CD8-positive, alpha-beta memory T cell (primary cell): ENCODE measurements at places on chromosomes 2 and 18.

DNA sequence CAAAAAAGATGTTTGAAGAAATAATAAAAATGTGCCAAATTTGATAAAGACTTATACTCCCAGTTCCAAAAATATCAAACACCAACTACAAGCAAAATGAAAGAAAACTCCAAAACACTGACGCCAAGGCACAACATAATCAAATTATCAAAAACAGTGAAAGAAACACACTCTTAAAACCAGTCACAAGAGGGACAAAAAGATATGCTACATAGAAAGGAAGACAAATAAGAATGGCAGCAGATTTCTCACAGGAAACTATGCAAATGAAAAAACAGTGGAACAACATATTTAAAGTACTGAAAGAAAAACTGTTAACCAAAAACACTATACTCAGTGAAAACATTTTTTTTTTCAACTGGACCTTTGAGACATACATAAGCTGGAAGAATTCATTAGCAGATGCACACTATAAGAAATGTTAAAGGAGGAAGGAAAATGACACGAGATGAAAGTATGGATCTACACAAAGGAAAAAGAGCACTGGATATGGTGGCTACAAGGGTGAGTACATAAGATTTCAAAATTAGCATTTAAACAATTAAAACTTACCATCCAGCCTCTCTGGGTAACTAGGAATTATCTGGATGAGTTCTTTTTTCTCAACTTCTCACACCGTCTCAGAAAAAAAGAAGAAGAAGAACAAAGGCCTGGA is 94.0 kb upstream of the ACVR1C start:
- no peak overlapping the region for H3K27ac ChIP-seq
- H3K4me3 ChIP-seq: no peak overlapping the region
- no peaks in the 10 kb centered on the region for H3K36me3 ChIP-seq
- no peaks in the 10 kb centered on the region for H3K4me1 ChIP-seq

DNA sequence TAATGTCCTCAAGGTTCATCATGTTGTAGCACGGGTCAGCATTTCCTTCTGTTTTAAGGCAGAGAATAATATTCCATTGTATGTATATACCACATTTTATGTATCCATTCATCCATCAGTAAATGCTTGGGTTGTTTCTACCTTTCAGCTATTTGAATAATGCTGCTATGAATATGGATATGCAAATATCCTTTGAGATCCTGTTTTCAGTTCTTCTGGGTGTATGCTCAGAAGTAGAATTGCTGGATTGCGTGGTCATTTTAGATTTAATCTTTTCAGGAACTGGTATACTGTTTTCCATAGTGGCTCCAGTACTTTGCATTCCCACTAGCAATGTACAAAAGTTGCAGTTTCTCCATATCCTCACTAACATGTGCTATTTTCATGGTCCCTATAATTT is 13.4 kb upstream of the ASB1 start:
- H3K36me3 ChIP-seq: no peaks in the 10 kb centered on the region
- H3K4me3 ChIP-seq: no peak overlapping the region
- H3K27me3 ChIP-seq: no peaks in the 10 kb centered on the region

- H3K4me3 ChIP-seq: no peak overlapping the region
- H3K27me3 ChIP-seq: no peaks in the 10 kb centered on the region
- no peak for DNase-seq
- H3K36me3 ChIP-seq: no peaks in the 10 kb centered on the region
Observed at GRCh38 chr2:44651974-44652373, 289.5 kb upstream of the SIX3 start.

DNA sequence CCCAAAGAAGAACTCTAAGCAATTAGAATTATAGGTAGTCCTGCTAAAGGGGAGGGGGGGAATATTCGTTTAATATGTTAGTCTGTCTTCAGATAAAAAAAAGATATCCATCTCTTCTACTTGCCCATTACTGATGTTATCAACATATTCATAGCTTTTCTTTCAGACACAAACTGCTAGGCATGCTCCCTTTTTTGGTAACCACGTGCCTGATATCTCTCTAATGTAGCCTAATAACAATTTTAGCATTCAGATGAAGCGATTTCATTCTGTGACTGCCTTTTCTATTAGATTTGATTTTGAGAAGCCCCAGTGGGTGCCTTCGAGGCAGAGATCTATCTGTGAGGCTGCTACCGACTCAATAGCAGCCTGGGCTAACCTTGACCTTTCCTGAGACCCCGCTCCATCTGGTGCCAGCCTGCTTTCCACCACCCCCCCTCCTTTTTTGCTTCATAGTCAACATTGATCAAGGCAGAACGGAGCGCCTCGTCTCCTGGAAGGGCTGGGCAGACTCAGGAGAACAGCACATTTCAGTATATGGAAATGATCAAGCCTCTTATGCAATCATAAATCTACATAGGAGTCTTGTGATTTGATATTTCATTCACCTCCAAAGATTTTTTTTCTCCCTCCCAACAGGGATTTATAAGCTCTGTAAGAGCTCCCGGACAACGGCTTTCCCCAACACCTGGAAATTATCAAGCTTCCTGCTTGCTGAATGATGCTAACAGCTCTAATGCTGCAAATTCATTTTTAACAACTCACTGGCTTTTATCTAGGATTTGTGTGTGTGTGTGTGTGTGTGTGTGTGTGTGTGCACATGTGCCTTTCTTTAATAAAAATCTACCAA is 14.7 kb upstream of the BCL11A start:
- DNase-seq: no peak
- no peaks in the 10 kb centered on the region for H3K36me3 ChIP-seq
- H3K4me3 ChIP-seq: no peak overlapping the region
- peaks cover 11% of the 10 kb centered on the region for H3K4me1 ChIP-seq
- peaks cover 39% of the 10 kb centered on the region for H3K27me3 ChIP-seq
- H3K27ac ChIP-seq: no peak overlapping the region

DNA sequence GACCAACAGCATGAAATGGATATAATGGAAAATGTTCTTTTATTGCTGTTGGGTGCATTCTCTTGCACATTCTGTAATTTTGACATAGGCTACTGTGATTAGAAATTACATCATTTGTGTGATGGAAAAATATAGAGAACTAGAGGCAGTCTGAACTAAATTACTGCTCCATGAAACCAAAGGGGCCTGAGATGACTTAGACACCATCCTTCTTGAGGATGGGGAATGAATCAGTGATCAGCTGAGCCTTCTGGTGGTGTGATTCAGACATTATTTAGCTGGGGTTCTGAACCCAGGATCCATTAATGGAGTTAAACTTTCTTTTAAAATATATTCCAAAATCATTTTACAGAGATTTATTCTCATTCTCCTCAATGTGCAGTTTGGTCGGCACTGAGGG is 135.8 kb downstream of the LDLRAD4 start:
- H3K4me1 ChIP-seq: peaks cover 20% of the 10 kb centered on the region
- H3K4me3 ChIP-seq: no peak overlapping the region
- H3K36me3 ChIP-seq: no peaks in the 10 kb centered on the region
- no peak overlapping the region for H3K27ac ChIP-seq

DNA sequence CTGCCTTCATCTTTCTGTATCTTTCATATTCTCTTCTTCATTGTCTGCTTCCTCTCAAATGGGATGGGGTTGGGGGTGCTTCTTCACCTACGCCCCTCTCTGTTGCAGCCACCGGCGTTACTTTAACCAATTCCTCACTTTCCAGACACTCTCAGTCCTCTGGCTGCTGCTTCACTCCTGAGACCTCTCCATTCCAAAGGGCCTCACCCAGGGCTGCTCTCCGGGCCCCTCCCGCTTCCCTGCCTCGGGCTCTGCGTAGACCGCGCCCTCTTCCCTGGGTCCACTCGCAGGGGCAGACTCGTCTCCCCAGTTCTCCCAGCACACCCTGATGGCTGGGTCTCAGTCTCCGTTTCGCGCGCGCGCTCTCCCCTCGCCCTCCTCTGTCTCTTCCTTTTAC is 926 bp downstream of the SERPINB8 start:
- peaks cover 16% of the 10 kb centered on the region for H3K4me1 ChIP-seq
- H3K27me3 ChIP-seq: no peaks in the 10 kb centered on the region
- no peaks in the 10 kb centered on the region for H3K36me3 ChIP-seq
- peak overlapping the region; percentile 86 for H3K4me3 ChIP-seq
- DNase-seq: no peak

DNA sequence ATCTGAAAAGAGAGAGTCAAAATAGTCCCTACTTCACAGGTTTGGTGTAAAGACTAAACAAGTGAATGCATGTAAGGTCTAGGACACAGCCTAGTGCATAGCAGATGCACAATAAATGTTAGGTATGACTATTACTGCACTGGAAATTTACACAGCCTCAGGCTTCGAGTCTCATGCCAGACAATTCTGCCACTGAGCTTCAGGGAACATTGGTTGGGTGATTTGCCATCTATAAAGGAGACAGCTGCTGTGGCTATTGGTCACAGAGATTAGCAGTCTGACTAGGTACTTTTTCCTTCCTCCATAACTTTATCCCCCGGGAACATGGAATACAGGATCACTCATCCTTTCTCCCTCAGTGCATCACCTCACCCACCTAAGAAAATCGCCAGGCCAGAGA is 89.2 kb downstream of the FAM124B start:
- H3K36me3 ChIP-seq: no peaks in the 10 kb centered on the region
- H3K27me3 ChIP-seq: no peaks in the 10 kb centered on the region
- H3K4me1 ChIP-seq: no peaks in the 10 kb centered on the region
- no peak overlapping the region for H3K27ac ChIP-seq

DNA sequence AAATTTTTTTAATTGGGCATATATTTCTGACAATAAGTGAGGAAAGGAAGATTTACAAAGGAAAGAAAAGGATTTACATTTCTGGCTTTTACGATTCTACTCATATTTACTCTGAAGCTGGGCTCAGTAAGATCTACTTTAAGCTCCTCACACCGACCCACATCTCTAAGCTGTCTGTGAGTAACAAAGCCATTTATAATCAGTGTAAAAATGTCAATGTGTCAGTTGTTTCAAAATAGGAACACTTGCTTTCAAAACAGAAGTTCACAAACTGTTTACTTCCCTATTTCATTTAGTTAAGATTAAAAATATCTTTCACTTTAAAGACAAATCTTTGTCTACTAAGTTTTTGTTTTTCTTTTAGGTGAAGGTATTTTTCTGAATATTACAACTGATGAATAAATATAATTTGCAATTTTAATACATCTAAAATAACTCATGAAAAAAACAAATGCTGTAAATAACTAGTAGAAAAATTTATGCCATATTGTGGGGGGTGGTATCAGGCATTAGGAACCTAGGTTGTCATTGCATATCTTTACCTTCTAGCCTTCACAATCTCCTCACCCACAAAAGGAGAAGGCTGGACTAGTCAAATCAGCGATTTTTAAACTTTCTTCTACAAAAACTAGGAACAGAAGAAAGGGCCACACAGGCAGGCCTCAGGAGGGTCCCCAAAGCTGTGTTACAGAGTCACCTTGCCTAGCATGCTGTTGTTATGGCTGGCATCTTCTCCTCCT is 64.5 kb downstream of the TMEM131 start:
- H3K4me1 ChIP-seq: peaks cover 11% of the 10 kb centered on the region
- H3K36me3 ChIP-seq: no peaks in the 10 kb centered on the region
- H3K27ac ChIP-seq: no peak overlapping the region
- no peak for DNase-seq
- no peak overlapping the region for H3K4me3 ChIP-seq

GRCh38 chr2:133338224-133338623 is 230.0 kb downstream of the NCKAP5 start:
- no peak overlapping the region for H3K4me3 ChIP-seq
- H3K4me1 ChIP-seq: no peaks in the 10 kb centered on the region

- H3K36me3 ChIP-seq: peaks cover 26% of the 10 kb centered on the region
- H3K27ac ChIP-seq: no peak overlapping the region
- H3K4me1 ChIP-seq: peaks cover 2% of the 10 kb centered on the region
- H3K4me3 ChIP-seq: no peak overlapping the region
- H3K27me3 ChIP-seq: no peaks in the 10 kb centered on the region
Observed at GRCh38 chr2:71422786-71423185, 30.6 kb upstream of the DYSF start.

- DNase-seq: no peak
- H3K36me3 ChIP-seq: no peaks in the 10 kb centered on the region
- H3K4me1 ChIP-seq: no peaks in the 10 kb centered on the region
- no peak overlapping the region for H3K4me3 ChIP-seq
Observed at GRCh38 chr2:213496226-213496625, 212.0 kb downstream of the SPAG16 start.

DNA sequence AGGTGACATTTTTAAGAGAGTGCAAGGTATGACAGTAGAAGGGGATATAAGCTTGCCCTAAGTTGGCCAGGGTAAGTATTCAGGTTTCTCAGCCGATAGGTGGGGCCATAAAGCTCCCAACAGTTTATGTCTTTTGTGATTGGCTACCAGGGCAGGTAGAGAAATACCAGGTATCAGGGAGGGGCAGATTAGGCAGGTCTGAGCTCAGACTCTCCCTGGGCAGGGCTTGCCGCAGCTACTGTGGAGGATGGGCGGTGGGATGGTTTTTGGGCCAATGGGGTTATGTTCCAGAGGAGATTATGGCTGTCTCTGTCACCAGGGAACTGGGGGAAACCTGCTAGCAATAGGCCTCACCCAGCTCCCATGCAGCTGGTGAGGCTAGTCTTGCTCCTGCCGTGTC is 211.6 kb downstream of the PTH2R start:
- no peak overlapping the region for H3K27ac ChIP-seq
- H3K4me3 ChIP-seq: no peak overlapping the region
- DNase-seq: no peak
- no peaks in the 10 kb centered on the region for H3K4me1 ChIP-seq
- no peaks in the 10 kb centered on the region for H3K36me3 ChIP-seq

- H3K4me3 ChIP-seq: no peak overlapping the region
- H3K27me3 ChIP-seq: no peaks in the 10 kb centered on the region
- H3K27ac ChIP-seq: no peak overlapping the region
- H3K36me3 ChIP-seq: no peaks in the 10 kb centered on the region
Observed at GRCh38 chr2:185782223-185782769, 43.7 kb downstream of the FSIP2 start.

GRCh38 chr2:200042102-200042735 is 86.8 kb downstream of the MAIP1 start:
- DNase-seq: no peak
- no peaks in the 10 kb centered on the region for H3K27me3 ChIP-seq
- no peak overlapping the region for H3K27ac ChIP-seq
- no peaks in the 10 kb centered on the region for H3K4me1 ChIP-seq
- no peak overlapping the region for H3K4me3 ChIP-seq

GRCh38 chr2:96685577-96686459 is 43.3 kb downstream of the FER1L5 start:
- H3K36me3 ChIP-seq: no peaks in the 10 kb centered on the region
- H3K4me1 ChIP-seq: no peaks in the 10 kb centered on the region
- H3K27me3 ChIP-seq: no peaks in the 10 kb centered on the region
- H3K4me3 ChIP-seq: no peak overlapping the region

GRCh38 chr2:67237288-67237687 is 159.8 kb upstream of the ETAA1 start:
- H3K27me3 ChIP-seq: no peaks in the 10 kb centered on the region
- no peaks in the 10 kb centered on the region for H3K36me3 ChIP-seq
- no peak overlapping the region for H3K4me3 ChIP-seq
- H3K4me1 ChIP-seq: no peaks in the 10 kb centered on the region

DNA sequence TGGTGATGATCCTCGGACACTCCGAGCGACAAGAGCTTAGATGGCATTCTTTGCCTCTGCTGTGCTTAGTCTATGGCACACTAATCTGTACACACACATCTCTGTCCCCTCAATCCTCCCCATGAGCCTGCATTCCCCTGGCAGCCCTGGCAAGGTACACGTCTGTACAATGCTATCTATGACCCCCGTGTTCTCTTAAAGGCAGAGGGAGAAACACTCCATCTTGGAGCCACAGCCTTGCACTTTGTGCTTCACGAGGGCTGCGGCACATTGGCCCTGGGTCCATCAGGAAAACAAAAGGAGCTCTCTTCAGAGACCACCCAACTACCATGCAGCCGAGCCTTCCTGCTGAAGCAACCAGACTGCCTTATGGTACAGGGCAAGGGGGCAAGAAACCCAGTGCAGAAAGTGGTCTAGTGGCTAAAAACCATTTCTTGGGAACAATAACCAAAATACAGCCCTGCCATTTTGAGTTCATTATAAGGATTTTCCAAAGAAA is 42.5 kb downstream of the STEAP3 start:
- no peak for DNase-seq
- H3K4me3 ChIP-seq: no peak overlapping the region
- H3K27me3 ChIP-seq: no peaks in the 10 kb centered on the region
- no peak overlapping the region for H3K27ac ChIP-seq
- H3K4me1 ChIP-seq: no peaks in the 10 kb centered on the region
